ENCODE measurements at places on chromosomes 12 and 14. TPM values are rescaled to one million over a fixed set of nuclear protein-coding genes. Genes with fewer than 3 reads are reported as not detected.

Gene STAT2
- 159 TPM for total RNA-seq

Gene GUCY2C
- not detected for total RNA-seq

Gene AQP6
- total RNA-seq, result not detected

Gene DACT1
- 4.3 TPM for total RNA-seq

Gene NANOG
- not detected for total RNA-seq

Gene PLA2G1B
- not detected for total RNA-seq

Gene CNIH1
- total RNA-seq, result 79.1 TPM
